ENCODE measurements at places on chromosomes 6 and 20.
A peak's percentile ranks its signal among the peaks of the same experiment; 100 is the strongest.

- DNase-seq: no peak
Measured at GRCh38 chr6:35569011-35569461, 56.3 kb upstream of the TULP1 start.

DNA sequence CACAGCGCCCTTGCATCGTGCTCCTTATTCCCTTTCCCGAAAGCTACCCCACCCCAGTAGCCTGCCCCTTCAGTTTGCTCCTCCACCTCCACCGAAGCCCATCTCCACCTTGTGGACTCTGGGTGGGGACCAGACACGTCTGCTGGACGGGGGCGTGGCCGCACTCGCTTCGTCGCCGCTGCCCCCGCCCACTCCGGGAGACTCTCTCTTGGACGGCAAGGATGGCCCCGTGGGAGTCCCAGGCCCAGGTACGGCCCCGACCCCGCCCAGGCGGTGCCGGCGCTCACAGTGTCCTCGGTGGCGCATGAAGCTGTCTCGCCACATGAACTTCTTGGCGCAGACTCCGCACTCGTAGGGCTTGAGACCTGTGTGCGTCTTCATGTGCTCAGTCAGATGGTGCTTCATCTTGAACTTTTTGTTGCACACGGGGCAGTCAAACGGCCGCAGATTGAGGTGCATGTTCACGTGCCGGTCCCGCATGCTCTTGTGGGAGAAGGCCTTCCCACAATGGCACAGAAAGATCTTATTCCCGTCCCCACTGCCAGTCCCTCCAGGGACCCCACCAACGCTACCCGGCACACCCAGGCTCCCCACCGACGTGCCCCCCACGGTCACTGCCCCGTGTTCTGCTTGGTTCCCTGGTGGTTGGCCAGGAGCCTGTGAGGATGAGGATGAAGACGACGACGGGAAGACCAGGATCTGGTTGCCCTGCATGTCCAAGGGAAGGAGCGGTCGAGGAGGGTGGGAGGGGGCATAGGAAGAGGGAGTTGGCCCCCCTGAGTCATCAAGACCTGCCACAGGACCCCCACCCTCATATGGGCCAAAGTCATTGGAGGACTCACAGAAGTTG is 1.3 kb upstream of the TAPBP start:
- DNase-seq: no peak

GRCh38 chr20:1185790-1186334 is 1.1 kb upstream of the TMEM74B start:
- DNase-seq: peak; percentile 36

- no peak for DNase-seq
Measured at GRCh38 chr6:41894366-41895299, 542 bp downstream of the USP49 start.

- DNase-seq: no peak
Measured at GRCh38 chr20:37969949-37970855, 63.1 kb downstream of the TTI1 start.

- DNase-seq: no peak
Measured at GRCh38 chr6:166492092-166492741, 94.3 kb downstream of the RAMACL start.

GRCh38 chr20:634148-634925 is 18.7 kb downstream of the SRXN1 start:
- DNase-seq: no peak

- no peak for DNase-seq
Measured at GRCh38 chr6:49430866-49431265, 32.2 kb downstream of the MMUT start.

DNA sequence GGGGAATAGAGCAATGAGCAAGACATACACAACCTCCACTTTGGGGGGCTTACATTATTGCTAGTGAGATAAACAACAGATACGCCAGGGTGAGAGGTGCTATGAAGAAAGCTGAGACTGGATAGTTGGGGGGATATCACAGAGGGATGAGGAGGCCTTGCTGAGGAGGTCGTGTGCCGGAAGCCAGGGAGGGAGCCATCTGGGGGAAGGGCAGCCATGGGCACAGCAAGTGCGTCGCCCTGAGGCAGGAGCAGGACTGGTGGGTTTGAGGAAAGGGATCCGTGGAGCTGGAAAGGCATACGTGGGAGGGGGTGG is 12.2 kb upstream of the BAK1 start:
- DNase-seq: no peak

DNA sequence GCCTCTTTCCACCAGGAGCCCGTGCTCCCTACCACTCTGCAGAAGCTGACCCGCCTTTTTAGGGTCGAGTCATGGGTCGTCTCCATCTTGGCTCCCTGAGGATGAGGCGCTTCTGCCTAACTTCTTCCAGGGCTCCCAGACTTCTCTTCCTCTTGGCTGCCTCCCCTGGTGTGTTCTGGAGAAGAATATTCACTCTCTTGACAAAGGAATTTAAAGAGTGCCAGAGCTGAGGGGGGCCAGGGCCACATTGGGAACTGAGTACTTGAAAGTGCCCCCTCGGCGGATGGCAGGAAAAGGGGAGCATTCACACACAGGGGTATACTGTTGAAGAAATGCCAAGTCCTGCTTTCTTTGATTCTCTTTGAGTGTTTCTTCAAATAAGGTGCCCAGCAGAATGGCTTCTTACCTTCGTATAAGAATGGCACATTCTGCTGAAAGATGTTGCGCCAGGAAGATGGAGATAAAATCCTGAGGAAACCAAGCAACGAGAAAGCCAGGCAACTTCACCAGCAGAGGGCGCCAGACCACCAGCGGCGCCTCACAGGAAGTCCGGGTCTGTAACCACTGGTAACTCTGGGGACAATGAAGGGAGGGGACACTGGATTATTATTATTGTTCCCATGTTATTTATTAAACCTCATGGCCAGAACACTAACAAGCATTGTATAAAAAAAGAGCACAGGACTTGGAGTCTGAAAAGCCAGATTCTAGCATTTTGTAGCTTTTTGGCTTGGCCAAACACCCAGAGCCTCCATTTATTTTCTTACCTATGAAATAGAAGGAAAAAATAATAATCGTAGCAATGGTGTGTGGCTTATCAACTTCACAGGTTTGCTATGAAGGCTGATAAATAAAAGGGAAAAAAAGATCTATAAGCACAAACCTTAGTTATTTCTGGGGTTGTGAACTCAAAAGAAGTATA is 176.7 kb downstream of the HACE1 start:
- DNase-seq: peak; percentile 52

GRCh38 chr20:19071446-19071725 is 141.1 kb upstream of the SLC24A3 start:
- DNase-seq: no peak

DNA sequence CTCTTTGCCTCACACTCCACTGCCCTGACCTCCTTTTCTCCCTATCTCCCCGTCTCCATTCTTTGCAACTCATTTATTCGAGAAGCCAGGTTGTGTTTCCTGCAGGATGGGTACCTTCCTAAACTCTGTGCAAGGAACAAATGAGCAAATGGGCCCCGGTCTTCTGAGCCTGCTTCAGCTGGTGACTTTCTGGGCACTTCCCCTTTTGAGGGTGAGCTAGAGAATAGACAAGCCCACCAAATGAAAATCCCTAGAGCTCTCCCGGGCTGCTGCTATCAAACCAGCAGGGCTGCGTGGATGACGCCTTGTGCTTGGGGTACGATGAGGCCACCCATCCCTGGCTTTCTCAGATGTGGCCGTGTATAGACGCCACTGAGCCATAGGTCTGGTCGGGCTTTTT is 91.0 kb upstream of the FOXA2 start:
- no peak for DNase-seq

- DNase-seq: no peak
Measured at GRCh38 chr20:34639755-34640222, 37.1 kb downstream of the PIGU start.

DNA sequence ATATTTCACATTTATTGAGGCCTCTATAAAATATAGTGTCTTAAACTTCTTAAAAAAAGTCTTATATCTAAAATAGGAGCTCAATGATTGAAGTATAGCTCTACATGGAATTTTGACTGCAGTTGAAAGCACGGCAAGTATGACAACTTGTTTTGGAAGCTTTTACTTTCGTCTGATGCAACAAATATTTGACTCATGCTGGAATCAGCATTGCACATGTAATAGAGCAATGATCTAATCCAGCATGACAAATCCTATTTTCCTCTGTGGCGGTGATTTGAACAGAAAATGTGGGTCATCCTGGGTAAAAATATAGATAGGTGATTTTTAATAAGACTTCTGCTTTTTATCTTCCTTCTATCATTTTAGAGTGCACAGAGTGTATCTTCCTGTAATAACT is 111.6 kb downstream of the TINAG start:
- DNase-seq: peak; percentile 95

GRCh38 chr6:167756597-167756996 is 70.1 kb upstream of the AFDN start:
- DNase-seq: no peak

GRCh38 chr6:168015009-168015408 is 17.5 kb downstream of the KIF25 start:
- DNase-seq: no peak

DNA sequence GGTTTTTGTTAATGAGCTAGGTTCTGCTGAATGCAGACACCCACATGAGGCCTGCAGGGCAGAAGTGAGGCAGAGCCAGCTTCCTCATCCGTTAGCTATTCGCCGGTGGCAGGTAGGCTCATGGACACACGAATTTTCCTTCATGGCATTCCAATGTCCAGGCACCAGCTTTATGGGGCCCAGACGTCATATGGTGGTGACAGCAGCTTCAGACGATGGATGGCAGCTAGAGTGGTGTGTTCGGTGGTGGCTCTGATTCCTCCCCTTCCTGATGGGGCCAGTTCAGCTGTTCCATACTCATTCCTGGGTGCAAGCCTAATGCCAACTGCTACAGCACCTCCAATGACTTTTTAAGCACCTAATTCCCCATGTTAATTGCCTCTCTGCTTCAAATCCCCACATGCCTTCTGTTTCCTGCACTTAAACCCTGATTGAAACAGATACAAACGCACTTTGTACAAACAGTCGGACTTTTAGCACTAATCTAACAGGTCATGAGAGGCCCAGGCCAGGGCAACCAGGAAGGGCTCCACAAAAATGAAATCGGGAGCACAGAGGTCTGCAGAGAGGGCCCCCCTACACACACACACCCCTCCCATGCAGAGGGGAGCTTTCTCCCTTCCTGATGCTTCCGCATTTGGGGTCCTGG is 35.7 kb upstream of the MLN start:
- peak; percentile 3 for DNase-seq

- DNase-seq: no peak
Measured at GRCh38 chr20:26218301-26218700, 521.6 kb upstream of the ZNF337 start.

GRCh38 chr20:54716790-54717189 is 241.4 kb downstream of the DOK5 start:
- no peak for DNase-seq

DNA sequence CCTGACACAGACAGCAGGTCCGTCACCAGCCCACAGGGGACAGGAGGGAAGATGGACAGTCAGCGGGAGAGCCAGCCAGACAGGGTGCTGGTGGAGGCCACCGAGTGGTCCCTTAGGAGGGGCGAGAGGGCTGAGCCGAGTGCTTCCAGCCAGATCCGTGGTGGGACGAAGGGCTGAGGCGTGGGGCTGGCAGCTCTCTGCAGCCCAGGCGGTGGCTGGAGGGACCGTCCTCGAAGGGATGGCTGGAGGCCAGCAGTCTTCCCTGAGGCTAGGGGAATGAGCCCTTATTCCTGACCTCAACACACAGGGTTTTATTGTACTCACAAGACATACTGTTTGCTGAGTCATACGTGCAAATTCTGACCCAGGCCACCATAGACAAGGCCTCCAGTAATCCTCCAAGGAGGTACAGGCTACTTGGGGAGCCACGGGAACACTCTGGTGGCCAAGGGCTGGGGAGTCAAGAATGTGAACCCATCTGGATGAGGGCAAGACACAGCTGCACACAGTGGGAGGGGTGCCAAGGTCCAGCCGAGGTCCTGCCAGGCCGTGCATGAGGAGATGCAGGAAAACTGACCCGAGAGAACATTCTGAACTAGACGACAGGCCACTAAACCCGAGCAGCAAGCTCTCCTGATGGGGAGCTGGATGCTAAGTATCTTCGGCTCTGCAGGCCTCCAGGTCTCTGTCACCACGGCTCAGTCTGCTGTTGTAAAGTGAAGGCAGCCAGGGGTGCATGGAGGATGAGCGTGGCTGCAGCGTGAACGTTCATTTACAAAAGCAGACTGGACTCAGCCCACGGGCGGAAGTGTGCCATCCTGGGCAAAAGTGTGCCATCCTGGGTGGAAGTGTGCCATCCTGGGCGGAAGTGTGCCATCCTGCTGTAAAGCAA is 242.5 kb downstream of the TTLL2 start:
- no peak for DNase-seq

GRCh38 chr20:23477223-23477622 is 13.7 kb upstream of the CST8 start:
- no peak for DNase-seq

DNA sequence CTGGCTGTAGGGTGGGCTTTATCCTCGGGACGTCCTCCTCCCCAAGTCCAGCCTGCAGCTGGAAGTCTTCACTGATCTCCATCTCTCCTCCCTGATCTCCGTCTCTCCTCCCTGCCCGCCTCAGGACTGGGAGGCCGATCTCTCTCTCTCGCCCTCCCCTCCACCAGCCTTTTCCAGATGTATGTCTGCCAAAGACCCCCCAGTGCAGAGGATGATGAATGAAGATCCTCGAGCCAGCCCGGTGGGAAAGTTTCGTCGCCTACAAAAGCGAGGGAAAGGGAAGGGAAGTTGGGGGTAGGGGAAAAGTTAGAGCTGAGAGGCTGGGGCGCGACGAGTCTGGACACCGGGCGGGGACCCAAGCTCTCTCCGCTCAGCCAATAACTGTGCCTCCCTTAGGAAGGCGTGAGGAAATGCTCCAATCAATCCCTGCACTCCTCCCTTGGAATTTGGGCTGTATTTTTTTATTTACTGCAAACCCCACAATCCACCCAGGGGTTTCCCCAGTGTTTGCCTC is 595 bp upstream of the SRF start:
- no peak for DNase-seq

- no peak for DNase-seq
Measured at GRCh38 chr6:136749359-136749997, 42.8 kb downstream of the MAP3K5 start.

DNA sequence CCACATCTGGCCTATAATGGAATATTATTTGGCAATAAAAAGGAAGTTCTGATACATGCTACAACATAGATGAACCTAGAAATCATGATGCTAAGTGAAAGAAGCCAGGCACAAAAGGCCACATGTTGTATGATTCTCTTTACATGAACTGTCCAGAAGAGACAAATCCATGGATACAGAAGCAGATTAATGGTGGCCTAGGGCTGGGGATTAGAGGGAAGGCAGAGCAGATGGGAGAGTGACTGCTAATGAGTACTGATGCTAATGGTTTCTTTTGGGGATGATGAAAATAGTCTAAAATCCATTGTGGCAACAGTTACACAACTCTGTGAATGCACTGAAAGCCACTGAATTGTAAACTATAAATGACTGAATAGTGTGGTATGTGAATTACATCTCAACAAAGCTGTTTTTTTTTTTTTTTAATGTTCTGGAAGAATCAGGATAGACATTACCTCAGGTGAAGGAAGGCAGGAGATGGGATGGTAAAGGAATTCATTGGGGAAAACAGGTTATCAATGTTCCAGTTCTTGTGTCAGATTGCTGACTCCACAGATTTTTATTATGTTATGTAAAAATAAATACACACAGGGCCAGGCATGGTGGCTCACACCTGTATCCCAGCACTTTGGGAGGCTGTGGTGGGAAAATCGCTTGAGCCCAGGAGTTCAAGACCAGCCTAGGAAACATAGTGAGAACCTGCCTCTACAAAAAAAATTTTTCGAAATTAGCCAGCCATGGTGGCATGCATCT is 8.9 kb upstream of the SOX12 start:
- peak; percentile 82 for DNase-seq

- no peak for DNase-seq
Measured at GRCh38 chr20:24582373-24583168, 113.1 kb downstream of the SYNDIG1 start.
